NAMALWA (cell line): ENCODE measurements at places on chromosomes 2 and 18.

GRCh38 chr18:46416706-46417638 is 240.0 kb downstream of the LOXHD1 start:
- peak; percentile 87 for DNase-seq

DNA sequence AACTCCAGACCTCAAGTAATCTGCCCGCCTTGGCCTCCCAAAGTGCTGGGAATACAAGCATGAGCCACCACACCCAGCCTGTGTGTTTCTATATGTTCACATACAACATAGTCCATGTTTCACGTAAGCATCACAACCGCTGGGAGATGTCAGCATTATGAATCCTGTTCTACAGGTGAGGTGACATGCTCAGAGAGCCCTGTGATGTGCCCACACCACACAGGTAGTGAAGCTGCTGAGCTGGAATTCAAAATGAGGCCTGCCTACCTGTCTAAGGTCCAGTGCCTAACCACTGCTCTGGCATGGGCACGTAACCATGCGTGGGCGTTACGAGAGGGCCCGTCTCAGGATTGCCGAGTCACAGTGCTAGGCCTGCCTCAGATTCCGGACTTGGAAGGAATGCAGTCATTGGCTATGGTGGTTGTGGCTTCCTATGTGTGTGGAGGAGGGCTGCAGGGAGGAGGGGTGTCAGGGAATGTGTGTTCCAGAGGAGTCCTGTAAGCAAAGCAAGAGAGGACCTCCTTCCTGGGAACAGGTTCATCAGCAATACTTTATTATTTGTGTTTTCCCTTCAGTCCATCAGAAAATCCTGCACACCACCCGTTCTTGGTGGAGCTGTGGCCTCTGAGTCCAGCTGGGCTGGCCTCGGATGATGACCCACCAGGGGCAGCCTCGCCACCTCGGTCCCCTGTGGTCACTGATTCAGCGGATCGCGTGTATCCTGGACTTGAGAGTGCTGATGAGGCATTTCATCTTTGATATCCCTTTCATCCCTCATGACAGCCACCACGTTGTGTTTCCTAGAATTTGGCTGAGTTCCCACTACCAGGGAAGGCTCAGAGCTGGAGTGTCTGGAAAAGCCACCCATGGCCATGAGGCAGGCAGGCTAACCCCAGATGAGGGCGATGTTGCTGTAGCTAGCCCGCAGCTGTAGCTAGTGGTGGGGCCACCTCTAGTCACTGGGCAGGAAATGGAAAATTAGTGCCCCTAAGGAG is 31.1 kb downstream of the HK2 start:
- DNase-seq = no peak

- no peak for DNase-seq
These were observed 149.3 kb upstream of the HAAO start for GRCh38 chr2:42941633-42942176.

DNA sequence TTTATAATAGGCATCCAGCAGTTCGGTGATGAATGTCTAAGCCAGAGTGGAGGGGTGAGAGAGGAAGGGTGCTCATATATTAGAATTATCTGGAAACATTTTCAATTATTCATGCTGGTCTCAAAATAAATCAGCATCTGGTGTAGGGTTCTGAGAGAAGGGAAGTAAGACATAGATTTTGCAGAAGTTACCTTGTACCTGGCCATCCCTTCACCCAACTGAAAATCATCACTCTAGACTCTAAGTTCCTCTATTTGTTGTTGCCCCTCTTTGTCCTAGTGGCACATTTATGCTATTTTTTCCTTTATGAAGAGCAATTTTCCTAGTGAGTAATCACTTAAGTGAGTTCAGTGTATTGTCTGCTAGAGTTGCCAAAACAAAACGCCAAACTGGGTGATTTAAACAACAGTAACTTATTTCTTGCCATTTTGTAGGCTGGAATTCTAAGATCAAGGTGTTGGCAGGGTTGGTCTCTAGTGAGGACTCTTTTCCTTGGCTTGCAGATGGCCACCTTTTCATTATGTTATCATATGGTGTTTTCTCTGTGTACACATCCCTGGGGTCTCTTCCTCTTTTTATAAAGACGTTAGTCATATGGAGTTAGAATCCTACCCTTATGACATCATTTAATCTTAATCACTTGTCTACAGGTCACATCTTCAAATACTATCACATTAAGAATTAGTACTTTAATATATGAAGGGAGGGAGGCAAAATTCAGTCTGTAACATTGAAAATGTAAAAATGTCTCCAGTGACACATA is 129.9 kb upstream of the KLHL14 start:
- no peak for DNase-seq

- DNase-seq = no peak
These were observed 9.0 kb downstream of the CCDC68 start for GRCh38 chr18:54950221-54950620.

- DNase-seq = no peak
These were observed 121.0 kb downstream of the ALPK2 start for GRCh38 chr18:58507880-58508279.

DNA sequence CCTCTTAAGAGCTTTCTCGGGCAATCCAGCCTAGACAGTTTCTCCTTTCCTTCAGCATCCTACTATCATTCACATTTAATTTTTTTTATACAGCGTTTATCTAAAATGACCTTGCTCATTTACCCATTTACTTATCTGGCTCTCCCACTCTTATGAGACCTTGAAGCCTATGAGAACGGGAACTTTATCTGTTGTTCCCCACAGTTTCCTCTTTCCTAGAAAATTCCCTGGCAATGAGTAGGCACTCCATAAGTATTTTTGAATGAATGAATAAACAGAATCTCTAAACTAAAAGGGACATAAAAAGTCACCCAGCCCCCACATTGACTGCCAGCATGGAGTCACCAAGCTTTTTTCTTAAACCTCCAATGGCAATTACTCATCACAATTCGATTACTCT is 353.2 kb downstream of the METTL4 start:
- no peak for DNase-seq

DNA sequence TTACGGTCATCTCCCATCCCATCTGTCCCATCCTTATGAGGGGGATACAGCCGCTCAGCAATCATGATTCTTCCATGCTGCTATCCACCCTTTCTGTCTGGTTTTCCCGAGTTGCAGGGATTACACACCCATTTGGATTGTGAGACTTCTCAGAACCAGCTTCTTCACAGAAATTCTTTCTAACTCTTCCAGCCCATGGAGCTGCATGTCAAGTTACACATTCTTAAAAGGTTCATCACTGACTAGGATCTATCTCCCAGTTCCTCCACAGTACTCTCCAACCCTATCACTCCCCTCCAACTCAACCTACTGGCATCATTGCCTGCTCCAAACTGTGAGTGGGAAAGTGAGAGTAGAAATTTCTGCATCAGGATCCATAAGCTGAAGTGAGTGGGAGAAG is 558.2 kb upstream of the TNP1 start:
- DNase-seq = no peak

DNA sequence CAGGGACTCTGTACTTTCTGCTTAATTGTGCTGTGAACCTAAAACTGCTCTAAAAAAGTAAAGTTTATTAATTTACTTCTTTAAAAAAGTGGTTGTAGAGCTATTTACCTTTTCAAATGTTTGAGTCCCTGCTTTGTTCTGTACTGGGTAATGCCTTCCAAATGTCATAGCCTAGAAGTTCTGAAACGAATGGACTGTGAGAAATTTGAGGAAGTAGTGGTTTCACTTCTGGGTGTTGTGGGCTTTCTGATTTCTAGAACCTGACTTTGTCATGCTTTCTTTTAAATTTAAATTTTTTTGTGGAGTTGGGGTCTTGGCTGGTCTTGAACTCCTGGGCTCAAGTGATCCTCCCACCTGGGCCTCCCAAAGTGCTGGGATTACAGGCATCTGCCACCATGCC is 44.6 kb downstream of the SMAD4 start:
- DNase-seq = peak; percentile 86

- DNase-seq = no peak
These were observed 321.9 kb downstream of the RNF144A start for GRCh38 chr2:7239078-7239477.

DNA sequence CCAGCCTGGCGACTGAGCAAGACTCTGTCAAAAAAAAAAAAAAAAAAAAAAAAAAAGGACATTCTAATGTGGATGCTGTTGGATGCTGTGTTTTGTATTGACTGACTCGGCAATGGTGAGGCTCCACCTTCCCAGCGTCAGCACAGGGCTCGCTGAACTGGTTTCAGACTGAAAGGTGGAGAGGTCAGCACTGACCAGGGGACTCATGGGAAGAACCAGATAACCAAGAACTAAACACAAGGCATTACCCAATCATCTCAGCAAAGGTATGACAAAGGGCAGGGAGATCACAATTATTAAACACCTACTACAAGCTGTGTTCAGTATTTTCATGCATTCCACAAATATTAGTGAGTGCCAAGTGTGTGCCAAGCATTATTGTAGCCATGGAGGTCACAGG is 103.2 kb downstream of the LRATD1 start:
- no peak for DNase-seq

DNA sequence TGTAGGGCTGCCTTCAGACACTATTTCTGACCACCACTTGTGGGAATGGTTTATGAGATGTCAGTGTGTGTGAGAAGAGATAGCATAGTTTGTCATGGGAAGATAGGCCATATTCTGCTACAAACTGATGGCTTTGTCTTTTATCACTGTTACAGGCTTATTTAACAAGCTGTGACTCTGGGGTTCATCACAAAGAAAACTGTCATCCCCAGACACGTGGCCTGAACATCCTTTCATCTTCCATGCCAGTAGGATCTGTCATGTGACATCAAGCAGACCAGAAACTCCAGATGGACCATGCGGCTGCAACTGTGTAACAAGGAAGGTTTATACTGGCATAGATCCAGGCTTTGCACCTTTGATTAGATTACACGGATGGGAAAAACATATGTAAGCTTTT is 128.6 kb upstream of the KCNH7 start:
- no peak for DNase-seq

DNA sequence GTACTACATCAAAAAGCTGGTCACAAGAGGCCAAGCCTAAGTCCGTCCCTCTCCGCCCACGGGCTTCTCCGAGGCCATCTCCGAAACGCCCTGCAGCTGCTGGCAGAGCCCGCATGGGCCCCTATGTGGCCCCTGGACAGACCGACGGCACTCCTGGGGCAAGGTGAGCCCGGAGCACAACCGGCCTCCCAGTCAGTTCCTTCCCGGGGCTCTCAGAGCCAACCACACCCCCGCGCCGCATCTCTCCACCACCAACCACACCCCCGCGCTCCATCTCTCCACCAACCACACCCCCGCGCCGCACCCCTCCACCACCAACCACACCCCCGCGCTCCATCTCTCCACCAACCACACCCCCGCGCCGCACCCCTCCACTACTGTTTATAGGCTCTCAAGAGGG is 93.5 kb downstream of the ZNF516 start:
- no peak for DNase-seq

GRCh38 chr2:128791985-128792320 is 473.3 kb upstream of the HS6ST1 start:
- no peak for DNase-seq

GRCh38 chr2:48043131-48043700 is 136.9 kb upstream of the FBXO11 start:
- DNase-seq = no peak

- DNase-seq = no peak
These were observed 43.1 kb upstream of the ASAP2 start for GRCh38 chr2:9163306-9164111.

GRCh38 chr18:49786019-49786720 is 27.2 kb downstream of the ACAA2 start:
- DNase-seq = no peak

GRCh38 chr2:75186821-75187220 is 12.5 kb downstream of the TACR1 start:
- DNase-seq = no peak

- no peak for DNase-seq
These were observed 62.0 kb downstream of the RPL31 start for GRCh38 chr2:101064125-101064502.

GRCh38 chr2:44730593-44730992 is 210.9 kb upstream of the SIX3 start:
- no peak for DNase-seq

DNA sequence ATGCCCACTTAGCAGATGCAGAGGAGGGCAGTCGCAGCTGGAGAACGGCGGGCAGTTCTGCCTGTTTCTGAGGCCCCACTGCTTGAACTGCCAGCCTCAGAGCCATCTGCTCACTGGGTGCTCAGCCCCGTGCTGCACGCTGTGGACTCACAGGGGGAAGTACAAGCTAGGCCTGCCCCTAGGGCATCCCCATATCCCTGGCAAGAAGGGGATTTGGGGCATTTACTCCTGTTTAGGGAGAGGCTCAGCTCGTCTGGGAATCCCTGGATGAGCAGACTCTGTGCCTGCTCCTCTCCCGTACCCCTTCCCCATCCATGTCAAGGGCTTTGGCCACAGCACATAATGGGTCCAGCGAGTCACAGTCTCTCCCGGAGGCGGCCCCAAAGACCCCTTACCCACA is 169.8 kb upstream of the PKDCC start:
- DNase-seq = no peak

GRCh38 chr2:65605743-65606058 is 173.3 kb upstream of the SPRED2 start:
- DNase-seq = peak; percentile 9

- no peak for DNase-seq
These were observed 109.1 kb upstream of the CYP1B1 start for GRCh38 chr2:38185012-38185491.

DNA sequence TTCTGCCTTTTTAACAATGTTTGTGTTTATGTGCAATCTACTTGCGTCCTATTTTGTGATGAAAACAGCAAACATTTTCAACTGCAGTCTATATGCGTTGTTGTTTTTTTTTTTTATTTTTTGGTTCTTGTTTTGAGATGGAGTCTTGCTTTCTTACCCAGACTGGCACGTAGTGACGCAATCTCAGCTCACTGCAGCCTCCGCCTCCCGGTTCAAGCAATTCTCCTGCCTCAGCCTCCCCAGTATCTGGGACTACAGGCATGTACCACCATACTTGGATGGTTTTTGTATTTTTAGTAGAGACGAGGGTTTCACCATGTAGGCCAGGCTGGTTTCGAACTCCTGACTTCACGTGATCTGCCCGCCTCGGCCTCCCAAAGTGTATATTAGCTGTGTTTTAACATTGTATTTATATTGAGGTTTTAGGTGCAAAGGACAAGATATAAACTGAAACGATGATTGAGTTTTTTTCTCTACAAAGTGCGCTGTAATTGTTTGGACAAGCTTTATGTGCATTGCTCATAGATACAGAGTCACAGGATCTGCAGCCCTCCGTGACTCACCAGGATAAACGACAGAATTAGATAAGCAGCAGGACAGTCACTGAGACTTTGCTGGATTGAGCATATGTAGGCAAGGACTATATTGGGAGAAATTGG is 17.4 kb downstream of the CDH7 start:
- DNase-seq = no peak

GRCh38 chr18:45081566-45082181 is 401.0 kb downstream of the SETBP1 start:
- no peak for DNase-seq

- DNase-seq = no peak
These were observed 353.1 kb downstream of the RND3 start for GRCh38 chr2:150134223-150134857.

DNA sequence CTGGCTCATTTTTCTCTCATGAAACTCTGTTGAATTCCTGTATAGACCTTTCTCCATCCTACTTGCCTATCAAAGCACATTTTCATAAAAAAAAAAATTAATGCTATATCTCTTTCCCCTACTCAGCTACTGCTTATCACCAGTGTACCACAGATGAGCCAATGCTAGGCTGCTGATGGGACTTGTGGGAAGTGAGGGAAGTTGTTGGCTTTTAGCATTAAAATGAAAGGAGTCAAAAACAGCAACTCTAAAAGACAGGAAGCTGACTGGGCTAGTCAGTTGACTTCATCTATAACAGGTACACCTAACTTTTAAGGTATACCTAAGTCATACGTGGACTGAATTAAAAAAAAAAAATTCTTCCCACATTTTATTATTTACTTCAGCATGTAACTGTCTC is 102.1 kb downstream of the FAM117B start:
- DNase-seq = no peak

- DNase-seq = no peak
These were observed 62.5 kb upstream of the TMEM247 start for GRCh38 chr2:46416739-46417403.
